Adrenal gland (tissue), 19 donors: ENCODE measurements at places on chromosomes 16 and 17. TPM values are rescaled to one million over a fixed set of nuclear protein-coding genes. Genes with fewer than 3 reads are reported as not detected.

GRCh38 chr16:58442547-58442946, 50.3 kb downstream of the GINS3 start:
- no peaks in the 10 kb centered on the region for H3K27me3 ChIP-seq
- no peaks in the 10 kb centered on the region for H3K36me3 ChIP-seq
- H3K27ac ChIP-seq: no peak overlapping the region
- no peak for DNase-seq
- H3K4me1 ChIP-seq: peaks cover 10% of the 10 kb centered on the region

The SPNS2 gene
- 0.90 TPM for polyA plus RNA-seq

GRCh38 chr16:83975590-83976260, 7.7 kb downstream of the NECAB2 start:
- H3K36me3 ChIP-seq: no peaks in the 10 kb centered on the region
- no peak for DNase-seq
- H3K4me1 ChIP-seq: no peaks in the 10 kb centered on the region
- H3K27ac ChIP-seq: no peak overlapping the region

GRCh38 chr16:35194681-35195080, 1735.3 kb downstream of the TP53TG3F start:
- H3K36me3 ChIP-seq: no peaks in the 10 kb centered on the region
- DNase-seq: no peak
- no peak overlapping the region for H3K27ac ChIP-seq
- no peaks in the 10 kb centered on the region for H3K27me3 ChIP-seq
- H3K4me3 ChIP-seq: no peak overlapping the region

The SLC13A5 gene
- 2.9 TPM for polyA plus RNA-seq
